ENCODE measurements at places on chromosomes 12 and 14.

GRCh38 chr14:33839193-33840076, 111.4 kb downstream of the EGLN3 start:
- H3K4me3 ChIP-seq: no peak overlapping the region
- peak; percentile 62 for DNase-seq
- H3K27me3 ChIP-seq: no peaks in the 10 kb centered on the region
- H3K4me1 ChIP-seq: peaks cover 29% of the 10 kb centered on the region
- H3K36me3 ChIP-seq: no peaks in the 10 kb centered on the region
- H3K27ac ChIP-seq: no peak overlapping the region

DNA sequence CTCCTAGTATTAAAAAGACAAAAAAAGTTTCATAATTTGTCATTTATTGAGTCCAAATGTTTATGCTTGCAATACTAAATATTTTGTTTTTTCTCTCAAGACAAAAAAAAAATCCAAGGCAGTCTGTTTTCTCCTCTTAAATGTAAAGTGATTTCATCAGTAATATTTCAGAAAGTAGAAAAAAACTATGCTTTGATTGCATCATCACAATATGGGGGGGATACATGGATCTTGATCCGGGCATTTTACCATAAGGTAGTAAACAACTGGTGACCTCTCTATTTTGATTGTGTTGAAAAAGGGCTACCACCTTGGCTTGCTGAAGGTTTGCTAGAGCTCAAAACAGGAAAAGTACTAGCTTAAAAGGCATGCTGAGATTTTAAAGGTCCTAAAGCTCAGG, 43.6 kb downstream of the ERGIC2 start:
- no peaks in the 10 kb centered on the region for H3K27me3 ChIP-seq
- no peaks in the 10 kb centered on the region for H3K4me1 ChIP-seq
- no peak overlapping the region for H3K27ac ChIP-seq
- H3K36me3 ChIP-seq: peaks cover 26% of the 10 kb centered on the region

- peaks cover 26% of the 10 kb centered on the region for H3K4me1 ChIP-seq
- peak overlapping the region; percentile 18 for H3K27ac ChIP-seq
- H3K36me3 ChIP-seq: no peaks in the 10 kb centered on the region
- DNase-seq: peak; percentile 5
These were observed 16.0 kb upstream of the RNASE10 start for GRCh38 chr14:20489093-20489994.

DNA sequence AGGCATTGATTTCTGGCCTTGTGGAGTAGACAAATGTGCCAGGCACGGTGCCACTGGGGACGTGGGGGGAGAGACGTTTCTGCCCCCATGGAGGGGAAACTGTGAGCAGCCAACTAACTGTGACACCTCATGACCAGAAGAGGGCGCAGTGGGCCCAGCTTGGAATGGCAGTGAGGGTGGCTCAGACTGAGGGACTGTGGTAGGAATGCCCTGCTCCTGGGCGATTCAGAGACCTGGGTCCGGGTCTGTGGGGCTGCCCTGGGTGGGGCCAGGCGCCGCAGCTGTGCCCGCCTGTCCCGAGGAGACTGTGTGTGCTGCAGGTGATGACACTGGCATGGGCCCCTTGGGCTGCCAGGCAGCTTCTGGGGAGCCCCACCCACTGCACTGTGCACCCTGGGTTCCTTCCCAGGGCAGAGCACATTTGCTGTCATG, 60.6 kb downstream of the SLC25A47 start:
- peaks cover 3% of the 10 kb centered on the region for H3K27me3 ChIP-seq
- H3K4me3 ChIP-seq: no peak overlapping the region
- no peaks in the 10 kb centered on the region for H3K36me3 ChIP-seq
- H3K27ac ChIP-seq: no peak overlapping the region

DNA sequence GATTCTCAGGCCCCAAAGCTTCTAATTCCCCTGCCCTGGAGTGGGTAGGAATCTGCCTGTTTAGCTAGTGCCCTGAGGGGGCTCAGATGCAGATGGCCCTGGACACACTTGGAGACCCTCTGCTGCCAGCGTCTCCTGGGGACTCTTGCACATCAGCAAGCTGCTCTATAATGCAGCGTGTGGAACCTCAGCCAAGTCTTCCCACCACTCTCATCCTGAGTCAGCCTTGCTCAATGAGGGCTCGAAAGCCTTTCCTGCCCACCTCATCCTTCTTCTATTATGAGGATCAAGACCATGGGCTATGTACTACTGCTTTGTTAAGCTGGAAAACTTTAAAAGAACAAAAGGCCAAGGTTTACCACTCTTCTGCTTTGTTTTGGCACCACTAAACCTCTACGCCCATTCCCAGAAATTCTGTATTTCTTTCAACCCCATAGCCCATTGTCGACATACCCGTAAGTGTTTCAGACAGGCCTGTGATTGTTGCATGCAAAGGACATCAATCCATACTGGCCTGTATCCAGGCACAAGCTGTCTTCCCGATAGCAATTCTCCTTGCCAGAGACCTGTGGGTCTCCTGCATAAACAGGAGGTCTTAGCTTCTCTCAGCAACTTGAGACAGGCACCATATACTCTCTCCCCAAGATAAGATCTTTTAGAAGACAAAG, 246.9 kb downstream of the DPF3 start:
- DNase-seq: no peak
- no peak overlapping the region for H3K4me3 ChIP-seq
- peaks cover 9% of the 10 kb centered on the region for H3K27me3 ChIP-seq

DNA sequence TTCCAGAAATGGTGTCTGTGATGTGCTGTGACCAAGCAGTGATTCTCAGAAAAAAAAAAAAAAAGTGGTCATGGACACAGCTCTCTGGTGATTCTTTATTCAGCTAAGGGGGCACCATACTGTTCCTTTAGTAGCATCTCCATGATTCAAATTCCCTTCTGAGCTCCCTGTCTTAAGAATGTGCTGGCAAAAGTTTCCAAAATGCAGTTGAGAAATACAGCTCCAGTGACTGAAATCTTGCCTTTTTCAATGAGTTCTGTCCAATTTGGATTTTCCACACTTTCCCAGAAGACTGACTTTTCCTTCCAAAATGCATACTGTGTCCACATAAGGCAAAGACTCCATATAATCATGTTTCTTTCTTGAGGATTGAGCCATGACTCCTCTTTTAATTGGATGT, 24.3 kb upstream of the CPM start:
- H3K27me3 ChIP-seq: peaks cover 8% of the 10 kb centered on the region
- no peaks in the 10 kb centered on the region for H3K4me1 ChIP-seq
- H3K27ac ChIP-seq: no peak overlapping the region

GRCh38 chr12:53998110-53998899, 1.7 kb upstream of the HOXC9 start:
- peak overlapping the region; percentile 98 for H3K4me3 ChIP-seq
- H3K36me3 ChIP-seq: peaks cover 54% of the 10 kb centered on the region
- DNase-seq: peak; percentile 58
- H3K4me1 ChIP-seq: peaks cover 44% of the 10 kb centered on the region

DNA sequence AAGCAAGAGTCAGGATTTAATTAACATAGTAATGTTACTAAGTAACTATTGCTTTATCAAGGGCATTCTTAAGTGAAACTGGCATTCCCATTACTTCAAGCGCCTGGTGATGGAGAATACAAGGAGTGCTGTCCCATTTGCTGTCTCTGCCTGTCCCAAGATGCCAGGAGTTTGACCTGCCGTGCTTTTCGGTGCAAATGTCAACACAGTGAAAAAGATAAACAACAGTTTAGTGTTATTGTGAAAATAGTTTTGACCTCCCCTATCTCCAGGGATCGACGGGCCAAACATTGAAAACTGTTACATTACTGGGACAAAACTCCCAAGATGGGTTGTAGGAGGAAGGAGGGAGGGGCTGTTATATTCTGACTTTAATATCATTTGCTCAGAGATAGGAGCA, 74.8 kb downstream of the TTC9 start:
- H3K27me3 ChIP-seq: peaks cover 19% of the 10 kb centered on the region
- no peak for DNase-seq
- H3K36me3 ChIP-seq: no peaks in the 10 kb centered on the region
- peaks cover 6% of the 10 kb centered on the region for H3K4me1 ChIP-seq
- no peak overlapping the region for H3K27ac ChIP-seq
- H3K4me3 ChIP-seq: no peak overlapping the region

- no peak overlapping the region for H3K27ac ChIP-seq
- H3K4me1 ChIP-seq: peaks cover 7% of the 10 kb centered on the region
- no peak for DNase-seq
These were observed 32.3 kb downstream of the KCNK13 start for GRCh38 chr14:90093942-90094595.

DNA sequence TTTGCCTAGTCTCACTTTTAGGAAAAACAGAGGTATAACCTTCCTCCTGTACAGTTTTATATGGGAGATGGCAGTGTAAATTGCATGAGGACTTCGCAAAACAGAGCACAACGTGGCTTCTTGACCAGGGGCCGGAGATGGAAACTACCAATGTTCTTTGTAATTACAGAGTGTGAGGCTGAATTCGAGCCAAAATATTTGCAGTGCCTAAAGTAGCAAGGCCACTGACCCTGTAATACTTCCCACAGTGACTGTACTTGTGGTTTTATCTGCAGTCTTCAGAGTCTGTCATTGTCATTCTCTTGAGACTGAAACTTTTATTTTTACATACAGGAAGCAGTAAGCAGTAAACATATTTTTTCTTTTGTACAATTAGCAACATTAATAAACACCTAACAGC, 98.9 kb downstream of the RERG start:
- peaks cover 3% of the 10 kb centered on the region for H3K27me3 ChIP-seq
- DNase-seq: no peak
- no peak overlapping the region for H3K27ac ChIP-seq
- H3K4me3 ChIP-seq: no peak overlapping the region
- H3K36me3 ChIP-seq: no peaks in the 10 kb centered on the region

DNA sequence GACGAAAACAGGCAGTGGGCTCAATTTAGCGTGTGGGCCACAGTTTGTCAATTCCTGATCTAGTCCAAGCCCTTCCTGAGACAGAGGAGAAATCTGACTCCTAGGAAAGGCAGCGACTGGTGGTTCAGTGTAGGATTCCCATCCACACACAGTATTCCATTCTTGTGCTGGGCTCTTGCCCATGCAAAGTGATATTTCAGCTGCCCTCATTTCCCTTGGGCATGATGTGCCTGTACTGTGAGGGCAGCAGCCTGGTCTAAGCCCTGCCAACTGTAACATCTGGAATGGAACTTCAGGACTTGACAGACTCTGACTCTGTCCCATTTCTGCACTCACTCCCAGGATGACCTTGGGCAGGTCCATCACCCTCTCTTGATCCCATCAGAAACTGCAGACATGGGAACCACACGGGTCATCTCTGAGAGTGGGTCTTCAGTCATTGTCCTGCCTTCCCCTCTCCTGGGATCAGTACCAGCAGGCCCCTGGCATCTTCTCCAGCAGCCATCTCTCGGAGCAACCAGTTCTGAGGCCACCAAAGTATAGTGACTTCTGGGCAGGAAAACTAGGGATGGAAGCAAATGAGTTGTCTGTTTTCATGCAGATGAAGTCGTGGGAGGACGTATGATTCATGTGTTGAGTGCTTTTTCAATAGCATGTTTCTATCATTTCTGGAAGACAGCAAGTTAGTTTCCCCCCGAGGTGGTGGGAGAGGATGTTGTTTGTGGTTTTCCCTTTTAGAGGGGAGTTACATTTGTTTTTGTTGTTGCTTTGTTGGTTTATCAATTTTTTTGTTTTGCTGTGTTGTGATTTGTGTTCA, 54.2 kb upstream of the BCL2L14 start:
- peaks cover 38% of the 10 kb centered on the region for H3K4me1 ChIP-seq
- no peak for DNase-seq
- no peak overlapping the region for H3K4me3 ChIP-seq
- no peak overlapping the region for H3K27ac ChIP-seq
- H3K36me3 ChIP-seq: no peaks in the 10 kb centered on the region

DNA sequence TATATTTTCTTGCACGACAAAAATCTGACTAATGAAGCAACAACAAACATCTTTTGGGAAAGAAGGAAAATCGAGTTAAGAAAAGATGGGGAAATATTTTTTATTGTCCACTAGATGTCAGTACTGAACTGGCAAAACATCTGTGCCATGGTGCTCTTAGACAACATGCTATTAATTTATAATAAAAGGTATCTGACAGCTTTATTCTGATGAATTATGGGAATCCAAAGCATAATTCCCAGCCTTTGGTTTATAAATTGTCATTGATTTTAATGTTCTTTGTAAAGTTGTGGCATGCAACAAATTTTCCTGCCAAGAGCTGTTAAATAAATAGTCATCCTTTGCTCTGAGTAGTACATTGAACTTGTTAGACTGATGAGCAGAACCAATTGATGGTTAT, 231.2 kb downstream of the ETNK1 start:
- DNase-seq: no peak
- H3K4me1 ChIP-seq: peaks cover 7% of the 10 kb centered on the region
- H3K27me3 ChIP-seq: peaks cover 10% of the 10 kb centered on the region
- H3K4me3 ChIP-seq: no peak overlapping the region
- no peak overlapping the region for H3K27ac ChIP-seq

DNA sequence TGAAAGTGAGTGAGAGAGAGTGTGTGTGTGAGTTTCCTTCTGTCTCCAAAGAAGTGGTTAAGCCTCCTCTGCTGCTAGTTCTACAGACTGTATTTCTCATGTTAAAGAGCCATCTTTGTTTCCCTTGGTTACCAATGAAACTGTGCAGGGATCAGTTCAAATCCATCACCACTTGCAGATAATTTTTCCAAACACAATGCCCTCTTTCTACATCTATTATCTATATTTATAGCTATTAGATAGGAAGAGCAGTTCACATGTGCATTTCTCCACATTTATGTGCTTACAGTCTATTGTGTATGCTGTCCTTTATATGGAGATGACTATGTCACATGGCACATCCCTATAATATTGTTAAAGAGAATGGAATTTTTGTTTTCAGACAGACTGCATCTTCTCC, 2.2 kb upstream of the DAAM1 start:
- peaks cover 31% of the 10 kb centered on the region for H3K4me1 ChIP-seq
- no peak for DNase-seq
- H3K27ac ChIP-seq: no peak overlapping the region
- peaks cover 34% of the 10 kb centered on the region for H3K27me3 ChIP-seq
- H3K4me3 ChIP-seq: no peak overlapping the region

DNA sequence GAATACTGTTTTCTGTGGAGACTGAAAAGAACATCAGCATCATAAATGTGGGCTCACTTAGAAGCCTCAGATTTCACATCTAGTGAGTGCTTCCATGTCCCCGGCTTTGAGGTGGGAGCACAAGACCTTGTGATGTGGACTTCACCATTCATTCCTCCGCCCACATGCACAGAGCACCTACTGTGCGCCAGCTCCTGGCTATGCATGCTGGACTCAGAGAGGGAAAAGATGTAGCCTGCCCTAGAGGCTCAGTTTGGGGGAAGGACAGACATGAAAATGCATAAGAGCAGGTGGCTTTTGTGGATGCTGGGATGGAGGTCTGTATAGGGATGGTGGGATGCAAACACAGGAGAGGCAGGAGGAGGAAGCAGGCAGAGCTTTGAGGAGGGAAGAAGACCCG, 65.0 kb downstream of the SERPINA3 start:
- H3K27ac ChIP-seq: no peak overlapping the region
- H3K4me1 ChIP-seq: peaks cover 14% of the 10 kb centered on the region
- no peak overlapping the region for H3K4me3 ChIP-seq
- H3K36me3 ChIP-seq: no peaks in the 10 kb centered on the region

- no peak overlapping the region for H3K27ac ChIP-seq
- no peaks in the 10 kb centered on the region for H3K4me1 ChIP-seq
- H3K4me3 ChIP-seq: no peak overlapping the region
- H3K27me3 ChIP-seq: peaks cover 10% of the 10 kb centered on the region
These were observed 97.5 kb downstream of the TMX1 start for GRCh38 chr14:51337520-51337919.
